Esophagus squamous epithelium (tissue), 5 donors: ENCODE measurements at places on chromosomes 7 and 10.

DNA sequence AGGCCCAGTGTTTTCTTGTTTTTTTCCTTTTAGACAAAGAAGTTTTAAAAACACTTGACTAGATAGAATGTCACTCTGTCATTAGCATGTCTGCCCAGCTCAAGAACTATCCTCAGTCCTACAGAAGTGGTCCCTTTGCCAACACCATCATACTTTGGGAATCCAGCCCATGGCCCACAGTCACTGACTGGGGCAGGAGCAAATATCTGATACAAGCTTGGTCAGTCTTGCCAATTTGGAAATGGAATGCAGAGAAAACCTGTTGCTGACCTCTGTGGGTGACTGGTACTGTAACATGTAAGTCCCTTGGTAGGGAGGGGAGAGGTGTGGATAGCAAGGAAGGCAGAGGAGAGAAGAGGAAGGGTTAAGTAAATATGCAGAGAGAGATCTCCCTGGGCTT lies 47.8 kb downstream of the IPMK start:
- DNase-seq = no peak

GRCh38 chr7:157612664-157613561 lies 276.1 kb downstream of the DNAJB6 start:
- DNase-seq = no peak

GRCh38 chr7:70752794-70753241 lies 379.1 kb upstream of the GALNT17 start:
- no peak for DNase-seq

DNA sequence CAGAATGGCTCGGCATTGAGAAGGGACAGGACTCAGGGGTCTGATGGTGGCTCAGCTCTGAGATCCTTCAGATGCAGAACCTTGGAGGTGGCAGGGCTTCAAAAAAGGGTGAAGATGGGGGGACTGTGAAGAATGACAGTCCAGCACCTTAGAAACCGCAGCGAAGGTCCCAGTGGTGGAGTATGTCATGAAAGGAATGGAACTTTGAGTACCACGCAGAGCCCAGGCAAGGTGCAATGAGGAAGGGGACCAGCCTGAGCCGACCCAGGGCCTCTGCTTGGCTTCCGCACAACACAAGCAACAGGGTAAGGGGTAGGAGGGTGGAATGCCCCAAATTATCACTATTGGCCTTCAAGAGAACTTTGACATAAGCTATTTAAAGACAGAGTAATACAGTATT lies 8.2 kb upstream of the GPAM start:
- DNase-seq = no peak

GRCh38 chr10:22684699-22685098 lies 29.7 kb downstream of the PIP4K2A start:
- no peak for DNase-seq

DNA sequence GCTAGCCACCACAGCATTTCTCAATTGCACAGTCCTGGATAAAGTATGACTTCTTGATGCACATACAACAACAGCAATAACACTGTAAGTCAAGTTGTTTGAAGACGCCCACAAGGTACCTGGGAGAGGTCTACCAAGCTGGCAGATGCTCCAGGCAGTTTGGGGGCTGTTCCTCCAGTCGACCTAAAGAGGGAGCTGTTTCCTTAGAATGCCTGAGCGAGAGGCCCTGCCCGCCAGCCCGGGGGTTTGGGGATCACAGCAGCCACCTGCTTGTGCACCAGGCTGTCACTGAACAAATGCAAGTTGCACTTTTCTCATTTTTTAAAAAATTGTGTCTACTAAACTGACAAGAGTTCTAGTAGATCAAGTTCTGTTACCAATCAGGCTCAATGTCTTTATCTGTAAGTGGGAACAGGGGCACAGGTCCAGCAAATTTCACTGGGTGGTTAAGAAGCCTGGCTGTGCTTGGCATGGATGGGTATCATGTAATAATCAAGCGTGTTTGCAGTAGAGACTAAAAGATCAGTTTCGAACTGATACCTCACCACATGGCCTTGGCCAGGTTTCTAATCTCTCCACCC lies 193.8 kb upstream of the ADO start:
- DNase-seq = no peak

- no peak for DNase-seq
Observed at GRCh38 chr7:855686-856369, 20.5 kb upstream of the GET4 start.

- no peak for DNase-seq
Observed at GRCh38 chr7:3073763-3074458, 30.2 kb upstream of the CARD11 start.

GRCh38 chr7:87877366-87878040 lies 1.2 kb downstream of the DBF4 start:
- DNase-seq = no peak

DNA sequence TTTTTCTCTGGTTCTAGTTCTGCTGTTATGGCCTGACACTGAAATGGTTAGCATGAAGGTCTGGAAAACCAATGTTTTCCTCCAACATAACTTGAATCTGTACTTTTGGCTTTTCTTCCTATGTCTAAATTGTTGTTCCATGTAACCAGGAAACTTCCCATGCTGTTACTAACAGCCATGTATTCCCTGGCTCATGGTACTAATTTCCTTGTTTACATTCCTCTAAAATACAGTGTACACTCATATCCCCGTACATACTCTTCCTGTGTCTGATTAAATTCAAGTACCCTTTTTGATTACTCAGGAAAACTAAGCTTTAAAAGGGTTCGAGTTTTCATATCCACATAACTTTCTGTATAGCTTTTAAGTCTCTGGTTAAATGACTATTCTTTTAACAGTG lies 12.3 kb upstream of the ACSM6 start:
- no peak for DNase-seq

GRCh38 chr7:158991824-158992621 lies 135.7 kb downstream of the DYNC2I1 start:
- no peak for DNase-seq

- DNase-seq = no peak
Observed at GRCh38 chr7:89332026-89332425, 536.5 kb upstream of the TEX47 start.

- no peak for DNase-seq
Observed at GRCh38 chr7:16278167-16278787, 143.1 kb downstream of the CRPPA start.

- DNase-seq = no peak
Observed at GRCh38 chr10:113961182-113962031, 82.3 kb upstream of the ADRB1 start.
